ENCODE measurements at places on chromosomes 3 and 15.

GRCh38 chr15:64355348-64355943 is 527 bp downstream of the CSNK1G1 start:
- no peak for DNase-seq

GRCh38 chr3:132570016-132570415 is 27.1 kb upstream of the ACKR4 start:
- DNase-seq, result no peak

DNA sequence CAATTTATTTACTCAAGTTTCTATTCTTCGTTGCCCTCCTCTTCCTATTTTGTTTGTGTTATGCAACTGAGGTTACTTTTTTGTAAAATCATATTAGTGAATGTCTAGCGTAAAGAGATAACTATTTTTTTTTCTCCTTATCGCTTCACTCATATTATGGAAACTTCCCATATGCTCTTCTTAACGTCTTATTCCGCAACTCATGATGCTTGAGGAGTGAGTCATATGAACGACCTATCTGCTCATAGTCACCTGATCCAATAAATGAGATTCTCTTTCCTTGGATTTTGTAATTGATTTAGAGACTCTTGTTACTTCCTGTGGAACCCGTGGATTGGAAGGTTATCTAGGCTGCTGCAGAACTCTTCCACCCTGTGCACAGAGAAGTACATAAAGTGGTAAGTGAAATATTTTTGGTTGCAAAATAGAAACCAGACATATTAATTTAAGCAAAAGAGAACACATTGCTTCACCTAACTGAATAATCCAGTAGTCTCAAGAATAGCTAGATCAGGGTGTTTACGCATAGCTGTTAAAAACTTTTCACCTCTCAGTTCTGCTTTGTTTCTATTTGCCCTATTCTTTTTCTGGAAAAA is 719.3 kb upstream of the SGO1 start:
- DNase-seq, result no peak

GRCh38 chr3:127451321-127451720 is 139.2 kb downstream of the TPRA1 start:
- DNase-seq, result no peak

DNA sequence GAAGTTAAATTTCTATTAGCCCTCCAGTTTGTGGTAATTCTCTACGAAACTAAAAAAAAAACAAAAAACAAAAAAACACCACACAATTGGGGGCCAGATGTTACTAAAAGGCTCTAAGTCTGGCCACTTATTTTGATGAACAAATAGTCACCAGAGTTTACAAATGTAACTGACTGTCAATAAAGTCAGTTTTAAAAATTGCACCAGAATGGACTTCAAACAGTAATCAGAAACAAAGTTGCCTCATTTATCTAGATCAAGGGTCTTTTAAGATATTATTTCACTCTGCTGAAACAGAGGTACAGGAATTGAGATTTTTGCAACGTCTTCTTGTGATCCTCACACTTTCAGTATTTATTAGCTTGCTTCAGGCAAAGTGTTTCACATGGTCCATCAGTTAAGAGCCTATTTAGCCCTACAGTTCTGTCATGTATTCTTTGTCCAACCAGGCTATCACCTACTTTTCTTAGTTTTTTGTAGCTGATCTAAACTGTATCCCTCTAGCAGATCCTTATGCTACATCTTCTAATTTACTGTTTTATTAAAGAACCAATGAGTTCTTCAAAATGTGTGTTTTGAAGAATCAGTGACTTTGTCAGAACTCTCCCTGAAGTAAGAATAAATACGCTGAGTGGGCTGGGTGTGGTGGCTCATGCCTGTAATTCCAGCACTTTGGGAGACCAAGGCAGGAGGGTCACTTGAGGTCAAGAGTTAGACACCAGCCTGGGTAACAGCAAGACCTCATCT is 74.7 kb downstream of the ANKRD28 start:
- no peak for DNase-seq

- DNase-seq, result no peak
These were observed 216.0 kb upstream of the MCTP2 start for GRCh38 chr15:94015324-94015723.

DNA sequence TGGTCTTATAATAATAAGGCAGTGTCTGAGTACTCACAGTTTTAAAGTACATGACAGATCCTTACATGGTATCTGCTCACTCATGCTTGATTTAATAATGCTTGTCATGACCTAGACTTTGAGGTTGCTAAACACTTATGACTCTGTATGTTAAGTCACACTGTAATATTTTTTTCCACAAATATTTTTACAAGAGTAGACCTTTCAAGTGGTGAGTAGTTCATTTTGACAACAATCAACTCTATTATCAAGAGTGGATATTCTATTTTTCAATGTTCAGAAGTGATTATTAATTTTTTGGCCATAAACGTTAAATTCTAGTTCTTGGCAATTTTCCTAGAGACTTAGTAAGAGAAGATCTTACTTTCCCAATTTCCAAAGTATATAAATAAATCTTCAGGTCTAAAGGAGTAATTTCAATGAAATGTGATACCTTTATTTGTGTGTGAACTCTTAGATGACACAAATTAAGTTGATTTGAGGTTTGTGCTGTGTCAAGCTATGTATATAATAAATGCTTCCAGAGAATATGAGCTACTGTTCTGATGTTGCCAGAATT is 104.5 kb downstream of the NLGN1 start:
- DNase-seq, result no peak

DNA sequence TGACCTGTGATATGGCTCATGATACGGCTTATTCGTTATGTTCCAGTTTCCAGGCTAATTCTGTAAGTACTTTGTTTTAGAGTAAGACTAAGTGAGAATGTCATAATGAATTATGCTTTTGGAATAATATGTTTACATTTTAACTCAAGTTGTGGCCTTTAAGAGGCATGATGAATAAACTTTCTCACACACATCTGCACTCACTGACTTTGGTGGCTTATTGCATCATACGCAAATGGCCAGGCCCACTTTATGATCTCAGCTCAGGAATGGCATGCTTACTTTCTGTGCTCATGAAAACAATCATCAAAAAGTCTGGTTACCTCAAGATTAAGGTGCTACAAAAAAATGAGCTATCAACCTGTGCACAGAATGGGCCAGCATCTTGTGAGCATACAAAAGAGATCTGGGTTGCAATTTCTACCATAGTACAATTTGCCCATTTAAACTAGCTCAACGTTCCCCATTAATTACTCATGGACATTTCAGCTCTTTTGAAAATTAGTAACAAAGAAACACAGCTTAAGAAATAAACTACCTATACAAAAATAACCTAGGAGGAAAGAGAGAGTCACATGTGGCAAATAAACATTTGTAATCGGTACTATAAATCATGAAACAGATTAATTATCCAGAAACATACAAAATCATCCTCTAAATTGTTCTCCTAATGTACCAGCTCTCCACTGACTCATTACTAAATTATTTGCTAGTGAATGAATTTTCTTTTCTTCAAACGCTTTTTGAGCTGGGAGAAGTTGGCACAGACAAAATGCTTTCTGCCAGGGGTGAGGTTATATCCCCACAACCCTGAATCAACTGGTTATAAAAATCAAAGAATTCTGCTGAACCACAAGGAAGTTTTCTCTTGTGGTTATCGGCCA is 439.0 kb upstream of the ADAMTS9 start:
- DNase-seq, result no peak

DNA sequence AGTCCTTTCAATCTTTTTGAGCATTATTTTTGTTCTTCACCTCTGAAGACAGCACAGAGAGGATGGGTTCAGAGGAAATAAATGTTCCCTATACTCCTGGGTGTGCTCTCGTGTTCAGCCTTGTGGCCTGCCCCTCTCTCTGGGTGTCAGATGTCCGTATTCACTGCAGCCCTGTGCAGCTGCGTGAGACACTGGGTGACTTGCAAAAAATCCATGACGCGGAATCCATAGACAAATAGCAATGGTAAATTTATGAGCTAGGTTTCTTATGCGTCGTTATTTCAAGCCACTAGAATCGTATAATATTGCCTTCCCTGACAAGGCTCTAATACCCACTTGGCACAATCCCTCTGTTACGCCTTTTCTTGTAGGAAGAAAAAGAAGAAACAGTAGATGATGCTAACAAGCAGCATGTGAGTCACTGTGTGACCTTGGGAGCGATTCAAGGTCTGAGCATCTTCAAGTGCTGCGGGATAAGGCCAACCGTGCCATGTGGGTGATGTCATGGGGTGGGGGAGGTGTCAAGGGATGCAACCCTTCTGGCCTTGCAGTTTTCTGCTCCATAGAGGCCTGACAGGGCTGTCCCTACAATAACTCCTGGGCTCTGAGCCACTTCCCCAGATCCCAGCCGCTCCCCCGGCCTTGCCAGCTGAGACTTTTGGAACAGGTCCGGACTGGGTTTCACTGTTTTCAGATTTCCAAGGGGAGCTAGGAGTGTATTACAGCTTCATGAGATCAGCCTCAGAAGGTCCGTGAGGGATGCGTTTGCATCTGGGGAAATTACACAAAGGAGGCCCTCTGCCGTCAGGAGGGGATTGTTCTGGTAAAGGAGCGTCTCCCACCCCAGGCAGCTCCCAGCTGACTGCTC is 47.6 kb upstream of the POMGNT2 start:
- DNase-seq, result no peak

DNA sequence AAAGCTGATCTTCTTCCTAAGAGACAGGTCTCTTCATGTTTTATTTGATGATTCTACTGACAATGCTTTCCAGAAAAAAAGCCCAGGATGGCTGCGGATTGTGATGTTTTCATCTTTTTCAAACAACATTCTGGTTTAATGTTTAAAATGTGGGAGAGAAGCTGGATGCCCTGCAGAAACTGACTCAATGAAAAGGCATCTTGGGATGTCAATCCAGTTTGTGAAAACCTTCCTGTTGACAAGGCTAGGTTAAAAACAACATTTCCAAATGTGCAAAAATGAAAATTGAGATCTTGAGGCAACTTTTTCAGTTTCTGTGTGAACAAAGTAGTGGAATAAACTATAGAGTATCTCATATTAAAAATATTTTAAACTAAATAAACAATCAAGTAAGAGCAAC is 156.0 kb upstream of the MRPL3 start:
- DNase-seq, result no peak

GRCh38 chr3:107450254-107450893 is 72.4 kb upstream of the BBX start:
- DNase-seq, result no peak

GRCh38 chr3:69541711-69542088 is 155.8 kb upstream of the FRMD4B start:
- no peak for DNase-seq

DNA sequence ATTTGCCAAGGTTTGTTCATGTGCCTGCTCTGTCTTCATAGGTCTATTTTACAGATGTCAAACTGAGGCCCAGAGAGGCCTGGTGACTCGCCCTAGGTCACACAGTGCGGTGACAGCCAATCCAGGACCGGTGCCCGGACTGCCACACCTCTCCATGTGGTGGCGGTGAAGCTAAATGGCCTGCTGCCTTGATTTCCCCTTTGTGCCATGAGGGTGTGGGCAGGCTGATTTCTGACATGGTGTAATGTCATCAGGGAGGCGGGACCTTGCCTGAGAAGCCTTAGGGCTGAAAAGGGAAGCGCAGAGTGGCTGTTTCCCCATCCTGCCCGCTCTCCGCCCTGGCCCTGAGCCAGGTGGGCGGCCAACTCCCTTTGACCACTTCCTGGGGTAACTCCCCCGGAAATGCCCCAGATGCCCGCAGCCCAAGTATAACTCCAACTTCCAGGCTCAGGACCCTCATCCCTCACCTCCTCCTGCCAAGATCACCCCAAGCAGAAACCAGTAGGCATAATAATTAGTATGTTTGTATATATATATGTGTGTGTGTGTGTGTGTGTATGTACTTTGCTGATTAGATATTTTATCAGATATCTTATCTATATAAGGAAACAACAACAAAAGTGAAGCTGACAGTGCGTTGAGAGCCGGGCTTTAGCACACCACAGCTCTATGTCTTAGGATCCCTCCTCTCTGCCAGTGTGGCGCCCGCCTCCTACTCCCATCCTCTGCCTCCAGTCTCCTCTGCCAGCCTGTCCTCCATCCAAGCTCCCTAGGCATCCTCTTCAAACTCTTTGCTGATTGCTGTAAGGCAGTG is 63.9 kb downstream of the IQSEC1 start:
- DNase-seq, result peak; percentile 89

GRCh38 chr3:149004622-149005021 is 13.3 kb downstream of the GYG1 start:
- DNase-seq, result no peak
